Right atrium auricular region (tissue), 2 donors: ENCODE measurements at places on chromosomes 2 and 18.

- no peak for DNase-seq
Observed at GRCh38 chr2:226792155-226792881, 7.3 kb downstream of the IRS1 start.

DNA sequence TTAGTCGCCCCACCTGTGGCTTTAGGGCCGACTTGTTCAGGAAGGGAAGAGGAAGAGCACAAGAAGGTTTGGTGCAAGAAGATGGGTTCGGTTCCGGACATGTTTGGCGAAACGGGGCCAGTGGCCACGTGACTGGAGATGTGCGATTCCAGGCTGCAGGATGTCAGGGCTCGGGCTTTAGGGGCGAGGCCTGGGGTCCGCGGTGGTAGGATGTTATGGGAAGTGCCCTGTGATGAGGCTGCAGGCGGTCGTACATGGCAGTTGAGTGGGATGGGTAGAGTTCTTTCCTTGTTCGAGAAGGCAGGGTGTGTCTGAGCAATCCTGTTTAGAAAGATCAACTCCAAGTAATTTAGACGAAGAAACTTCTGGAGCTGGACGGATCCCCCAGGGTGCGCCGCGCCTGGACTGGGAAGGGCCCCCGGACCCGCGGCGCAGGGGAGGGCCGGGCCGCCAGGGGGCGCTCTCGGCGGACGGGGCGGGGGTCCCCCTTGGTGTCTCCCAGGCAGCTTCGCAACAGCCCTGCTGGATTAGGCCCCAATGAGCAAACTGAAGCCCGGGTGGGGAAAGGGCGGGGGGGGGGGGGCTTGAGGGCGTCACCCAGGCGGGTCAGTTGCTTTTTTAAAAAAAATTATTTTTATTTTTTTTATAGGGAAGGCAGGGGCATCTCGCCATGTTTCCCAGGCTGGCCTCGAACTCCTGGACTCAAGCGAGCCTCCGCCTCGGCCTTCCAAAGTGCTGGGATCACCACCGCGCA is 17.2 kb upstream of the SDC1 start:
- DNase-seq, result no peak

GRCh38 chr18:2451556-2451955 is 119.7 kb downstream of the METTL4 start:
- DNase-seq, result no peak

DNA sequence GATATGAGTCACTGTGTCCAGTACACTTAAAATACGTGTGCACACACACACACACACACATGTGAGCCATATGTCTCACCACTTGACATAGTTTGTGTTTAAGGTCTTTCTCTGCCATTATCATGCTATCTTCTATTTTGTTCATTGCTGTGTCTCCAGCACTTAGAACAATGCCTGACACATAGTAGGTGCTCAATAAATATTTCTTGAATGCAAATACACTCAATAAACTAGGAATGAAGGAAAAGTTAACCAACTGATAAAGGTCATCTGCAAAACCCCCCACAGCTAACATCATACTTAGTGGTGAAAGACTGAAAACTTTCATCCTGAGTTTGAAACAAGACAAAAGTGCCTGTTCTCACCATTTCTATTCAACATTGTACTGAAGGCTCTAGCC is 4.4 kb downstream of the MOCOS start:
- no peak for DNase-seq

- no peak for DNase-seq
Observed at GRCh38 chr2:66283787-66284186, 151.1 kb upstream of the MEIS1 start.

DNA sequence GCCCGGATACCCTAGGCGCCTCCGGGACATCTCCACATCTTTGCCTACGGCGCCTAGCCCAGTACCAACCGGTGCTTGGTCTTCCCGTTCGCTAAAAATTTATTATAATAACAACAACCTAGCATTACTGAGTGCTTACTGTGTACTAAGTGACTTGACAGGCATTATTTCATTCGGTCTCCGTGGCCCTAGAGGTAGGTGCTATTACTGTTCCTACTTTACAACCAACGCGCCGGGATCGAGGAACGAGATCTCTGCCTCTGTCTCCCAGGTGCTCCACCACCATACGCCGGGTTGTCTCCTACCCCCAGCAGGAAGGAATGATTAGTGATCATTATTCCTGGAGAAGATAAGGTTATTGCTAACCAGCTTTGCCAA is 657 bp upstream of the BIN1 start:
- peak; percentile 57 for DNase-seq
